ENCODE measurements at places on chromosomes 6 and 20.

- no peak for DNase-seq
Measured at GRCh38 chr20:8421981-8422380, 289.9 kb downstream of the PLCB1 start.

DNA sequence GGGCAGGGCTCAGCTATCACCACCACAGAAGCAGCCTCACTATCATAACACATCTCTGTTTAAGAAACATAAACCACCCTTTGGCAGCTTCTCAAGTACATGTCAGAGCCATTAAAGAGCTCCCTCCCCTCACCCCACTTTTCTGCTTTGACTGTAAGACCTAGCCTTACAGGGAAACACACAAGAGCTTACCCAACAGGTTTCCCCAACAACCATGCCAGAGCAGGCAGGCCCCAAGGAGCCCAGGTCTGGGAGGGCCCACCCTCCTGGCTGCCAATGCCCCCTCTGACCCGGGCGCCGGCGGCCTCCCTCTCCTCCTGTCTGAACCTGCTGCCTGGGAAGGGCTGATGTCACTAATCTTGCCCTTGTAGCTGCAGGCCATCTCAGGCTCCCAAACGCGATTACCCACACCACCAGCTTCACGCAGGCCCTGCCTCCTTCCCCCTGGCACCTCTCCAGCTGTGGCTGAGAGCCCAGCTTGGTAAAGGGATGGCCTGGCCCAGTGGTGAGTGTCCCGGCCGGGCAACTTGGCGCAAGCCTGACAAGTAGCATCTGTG lies 402.0 kb downstream of the MAFB start:
- DNase-seq: no peak

GRCh38 chr6:139135578-139136545 lies 982 bp downstream of the HECA start:
- no peak for DNase-seq

DNA sequence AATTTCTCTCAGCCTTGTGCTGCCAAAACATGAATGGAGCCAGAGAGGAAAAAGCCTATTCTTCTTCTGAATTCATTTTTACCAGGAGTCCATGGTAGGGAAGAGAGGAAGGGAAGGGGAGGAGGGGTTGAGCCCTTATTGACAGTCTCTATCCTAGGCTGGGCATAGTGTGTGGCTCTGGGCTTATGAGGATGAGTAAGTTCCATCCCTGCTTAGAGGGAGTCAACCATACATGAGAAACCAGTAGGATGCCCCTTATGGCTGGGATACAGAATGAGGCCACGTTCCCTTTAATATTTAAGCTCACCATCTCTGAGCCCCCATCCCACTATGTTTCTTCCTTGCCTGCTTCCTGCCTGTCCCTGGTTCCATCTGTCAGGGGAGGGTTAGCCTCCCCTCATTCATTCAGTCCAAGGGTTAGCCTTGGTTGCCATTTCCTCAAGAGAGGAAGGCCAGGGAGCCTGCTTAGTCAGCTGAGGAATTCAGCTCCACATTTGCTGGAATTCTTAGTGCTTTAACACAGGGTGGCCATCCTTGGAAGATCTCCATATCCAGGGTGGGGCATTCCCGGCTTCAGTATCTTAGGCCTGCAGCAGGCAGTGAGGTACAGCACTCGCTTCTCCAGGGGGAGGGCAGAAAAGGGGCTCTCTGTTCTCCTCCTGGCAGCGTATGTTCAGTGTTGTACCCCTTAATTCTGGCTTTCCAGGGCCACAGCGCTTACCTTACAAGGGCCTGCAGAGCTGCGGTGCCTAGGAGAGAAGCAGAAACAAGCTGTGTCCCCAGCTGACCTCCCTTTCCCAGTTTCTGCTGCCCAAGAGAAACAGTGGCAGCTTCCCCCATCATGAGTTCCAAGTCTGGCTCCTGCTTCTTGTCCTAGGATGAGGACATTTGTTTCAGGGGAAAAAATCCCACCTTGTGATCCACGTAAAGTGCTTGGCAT lies 12.5 kb downstream of the SIRT5 start:
- no peak for DNase-seq

DNA sequence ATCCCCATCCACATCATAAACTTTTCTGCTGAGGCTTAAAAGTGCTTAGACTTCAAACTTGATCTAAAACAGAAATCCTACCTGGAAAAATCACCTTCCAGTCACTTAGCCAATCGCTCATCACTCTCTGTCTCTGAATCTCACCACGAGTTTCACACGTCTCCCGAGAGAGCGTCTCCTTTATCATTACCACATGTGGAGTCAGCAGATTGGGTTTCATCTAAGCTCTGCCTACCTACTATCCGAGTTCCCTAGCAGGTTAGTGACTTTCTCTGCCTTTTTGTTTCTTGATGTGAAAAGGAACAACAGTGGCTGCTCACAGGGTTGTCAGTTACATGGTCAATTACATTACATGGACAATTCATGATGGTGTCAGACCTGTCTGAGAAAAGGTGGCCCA lies 286.2 kb downstream of the ESR1 start:
- no peak for DNase-seq

GRCh38 chr6:24876499-24877465 lies 59.0 kb downstream of the RIPOR2 start:
- DNase-seq: no peak
